ENCODE measurements at places on chromosomes 5 and 9.

DNA sequence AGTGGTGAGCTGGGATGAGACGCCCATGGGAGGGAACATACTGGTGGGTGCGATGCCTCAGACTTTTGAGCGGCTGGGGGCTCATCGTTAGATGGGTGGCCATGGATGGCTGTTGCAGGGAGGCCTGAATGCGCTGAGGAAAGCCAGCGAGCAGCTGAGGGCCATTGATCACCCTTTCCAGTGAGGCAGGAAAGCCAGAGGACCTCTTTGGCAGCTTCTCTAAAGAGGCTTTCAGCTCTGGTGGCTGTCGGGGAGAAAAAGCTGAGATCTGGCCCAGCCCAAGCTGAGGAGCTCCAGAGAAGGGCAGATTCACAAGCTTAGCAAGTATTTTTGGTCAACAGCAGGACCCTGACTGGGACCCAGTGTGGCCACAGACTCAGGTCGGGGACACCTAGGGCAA lies 13.3 kb upstream of the VAV2 start:
- DNase-seq = no peak

DNA sequence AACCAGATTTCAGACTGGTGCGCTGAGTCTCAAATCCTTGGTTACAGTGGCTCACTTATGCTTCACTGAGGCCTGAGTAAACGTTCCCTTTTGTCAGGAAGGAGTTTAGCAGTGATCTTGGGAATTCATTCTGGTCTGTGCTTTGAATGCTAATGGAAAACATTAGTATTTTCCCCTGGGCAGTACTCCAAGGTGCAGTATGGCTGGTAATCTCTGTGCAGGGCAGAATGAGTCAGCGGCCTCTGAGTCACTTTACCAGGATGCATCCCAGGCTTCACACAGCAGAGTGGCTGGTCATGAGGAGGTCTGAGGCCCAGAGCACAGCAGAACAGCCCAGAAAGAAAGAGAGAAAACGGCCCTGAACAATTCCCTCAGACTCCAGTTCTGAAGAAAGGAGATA lies 54.0 kb downstream of the PCA3 start:
- no peak for DNase-seq

- DNase-seq = no peak
Observed at GRCh38 chr9:82495884-82496777, 507.6 kb downstream of the SPATA31D1 start.

DNA sequence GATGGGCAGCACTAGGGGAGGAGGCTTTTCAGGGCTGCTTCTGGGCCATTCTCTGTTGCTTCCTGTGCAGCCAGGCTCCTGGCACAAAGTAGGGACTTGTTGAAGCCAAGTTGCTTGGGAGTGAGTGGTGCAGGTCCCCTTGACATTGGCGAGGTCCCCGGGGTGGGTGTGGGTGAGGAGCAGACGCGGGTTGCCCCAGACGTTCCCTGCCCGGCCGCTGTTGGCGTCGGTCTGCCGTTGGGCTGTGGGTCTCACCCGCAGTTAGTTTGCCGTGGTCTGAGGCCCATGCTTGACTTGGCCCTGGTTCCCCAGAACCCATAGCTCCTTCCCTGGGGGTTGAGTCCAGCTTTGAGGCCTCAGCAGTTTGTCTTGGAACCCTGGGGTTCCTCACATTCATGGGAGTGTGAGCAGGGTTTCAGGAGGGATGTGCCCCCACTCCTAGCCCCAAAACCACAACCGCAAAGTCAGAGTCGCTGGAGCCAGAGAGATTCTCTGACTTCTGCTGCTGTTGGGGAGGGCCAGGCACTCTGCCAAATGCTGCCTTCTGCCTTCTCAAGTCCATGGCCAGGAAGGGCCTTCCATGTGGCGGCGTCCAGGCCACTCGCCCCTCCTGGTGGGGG lies 77.5 kb downstream of the RXRA start:
- DNase-seq = peak; percentile 66

DNA sequence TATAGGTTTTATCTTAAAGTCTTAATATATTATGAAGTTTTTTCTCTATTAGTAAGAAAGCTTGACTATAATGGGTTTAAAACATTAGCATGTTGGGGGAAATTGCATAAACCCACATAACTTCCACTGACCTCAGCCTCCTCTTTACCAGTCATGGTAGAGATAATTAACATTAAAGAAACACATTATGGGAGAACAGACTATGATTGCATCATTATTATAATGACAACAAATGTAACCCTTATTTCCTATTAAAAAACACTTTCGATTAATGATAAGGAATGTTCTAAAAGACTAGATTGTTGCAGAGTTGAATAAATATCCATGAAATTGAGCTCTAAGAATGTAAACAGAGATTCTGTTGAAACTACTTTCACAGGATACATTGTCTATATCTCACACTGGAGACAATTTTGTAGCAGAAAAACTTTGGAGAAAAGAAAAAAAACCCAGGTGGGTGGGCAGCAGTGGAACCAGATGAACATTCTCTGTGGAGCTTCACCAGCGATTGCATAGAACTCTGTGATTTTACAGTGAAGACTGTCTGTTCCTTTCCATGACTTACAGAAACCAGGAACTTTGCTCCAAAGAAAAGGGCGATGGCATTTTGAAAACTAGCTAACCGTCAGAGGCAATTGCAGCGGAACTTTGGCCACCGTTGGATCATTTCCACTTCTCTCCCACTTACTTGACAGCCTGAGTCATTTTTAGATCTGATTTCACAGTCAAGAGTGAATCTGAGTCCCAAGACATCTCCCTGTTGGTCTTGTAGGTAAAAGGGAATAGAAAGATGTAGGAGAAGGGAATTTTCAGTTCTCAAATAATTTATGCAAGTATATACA lies 21.0 kb upstream of the ERAP2 start:
- no peak for DNase-seq

DNA sequence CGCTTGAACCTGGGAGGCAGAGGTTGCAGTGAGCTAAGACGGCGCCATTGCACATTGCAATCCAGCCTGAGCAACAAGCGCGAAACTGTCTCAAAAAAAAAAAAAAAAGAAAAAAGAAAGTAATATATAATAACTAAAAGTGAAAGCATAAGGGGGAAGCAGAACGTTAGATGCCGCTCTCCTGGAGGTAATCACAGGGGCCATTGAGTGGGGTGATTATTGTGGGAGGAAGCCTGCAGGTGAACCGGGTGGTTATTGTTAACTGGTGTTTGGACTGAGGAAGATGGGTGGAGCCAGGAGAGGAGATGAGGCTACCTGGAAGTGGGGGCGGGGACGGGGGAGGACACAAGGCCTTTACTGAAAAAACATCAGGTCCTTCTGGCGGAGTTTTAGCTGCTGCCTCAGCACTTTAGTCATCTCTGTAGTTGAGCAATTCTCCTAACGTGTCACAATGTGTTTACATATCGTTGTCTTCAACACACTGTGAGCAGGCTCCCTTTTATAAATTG lies 5.3 kb upstream of the TJP2 start:
- DNase-seq = peak; percentile 67

- DNase-seq = no peak
Observed at GRCh38 chr5:5770825-5771224, 348.3 kb downstream of the ICE1 start.

- peak; percentile 62 for DNase-seq
Observed at GRCh38 chr9:2015581-2016407, 647 bp downstream of the SMARCA2 start.

DNA sequence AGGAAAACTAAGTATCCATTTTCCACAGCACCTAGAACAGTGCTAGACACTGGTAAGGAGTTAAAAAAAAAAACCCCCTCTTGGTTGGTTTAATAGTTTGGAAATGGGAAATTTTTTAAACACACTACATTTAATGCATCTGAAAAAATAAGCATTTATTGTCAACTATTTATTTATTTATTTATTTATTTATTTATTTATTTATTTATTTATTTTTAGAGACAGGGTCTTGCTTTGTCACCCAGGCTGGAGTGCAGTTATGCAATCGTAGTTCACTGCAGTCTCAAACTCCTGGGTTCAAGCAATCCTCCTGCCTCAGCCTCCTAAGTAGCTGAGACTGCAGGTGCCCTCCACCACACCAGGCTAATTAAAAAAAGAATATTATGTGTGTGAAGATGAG lies 51.6 kb downstream of the SNCAIP start:
- DNase-seq = no peak

- DNase-seq = no peak
Observed at GRCh38 chr5:149459891-149460290, 80.8 kb upstream of the IL17B start.

DNA sequence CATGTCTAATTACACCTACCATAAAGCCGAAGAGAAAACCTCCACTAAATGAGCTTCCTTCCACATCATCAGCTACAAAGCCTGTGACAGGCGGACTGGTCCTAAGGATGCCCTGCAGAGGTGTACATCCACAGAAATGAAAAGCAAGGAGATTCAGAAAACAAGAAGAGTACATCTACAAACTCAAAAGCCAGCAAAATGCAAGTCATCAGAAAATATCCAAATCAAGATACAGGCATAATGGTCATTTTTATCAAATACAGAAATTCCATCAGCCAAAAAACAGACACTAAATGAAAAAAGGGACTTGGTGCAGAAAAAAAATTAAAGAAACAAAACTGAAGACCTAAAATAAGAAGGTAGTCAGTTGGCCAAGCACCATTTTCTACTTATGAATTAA lies 79.7 kb downstream of the FRMD3 start:
- DNase-seq = no peak
